ENCODE measurements at places on chromosomes 1 and 21.

- no peak for DNase-seq
Measured at GRCh38 chr1:82994616-82995263, 1004.2 kb downstream of the TTLL7 start.

GRCh38 chr21:18285379-18285778 lies 40.7 kb downstream of the CHODL start:
- no peak for DNase-seq

- DNase-seq: peak; percentile 87
Measured at GRCh38 chr1:24769656-24770651, 24.7 kb downstream of the CLIC4 start.

DNA sequence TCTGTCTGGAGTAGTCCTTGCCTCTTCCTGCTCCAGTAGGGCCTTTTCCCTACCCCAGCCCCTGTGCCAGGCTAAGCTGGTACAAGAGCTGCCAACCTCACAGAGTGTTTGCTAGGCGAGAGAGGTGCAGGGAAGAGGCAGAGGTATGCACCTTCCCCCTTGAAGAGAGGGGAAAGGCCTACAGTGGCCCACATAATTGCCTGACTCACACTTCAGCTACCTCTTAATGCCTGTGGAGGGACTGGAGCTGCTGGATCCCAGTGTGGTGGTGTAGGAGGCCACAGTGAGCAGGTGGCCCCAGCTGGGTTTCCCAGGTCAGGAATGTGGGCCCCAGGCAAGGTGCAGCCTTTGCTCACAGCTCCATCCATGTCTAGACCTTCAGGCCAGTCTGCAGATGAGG lies 3.3 kb upstream of the CCDC28B start:
- no peak for DNase-seq

DNA sequence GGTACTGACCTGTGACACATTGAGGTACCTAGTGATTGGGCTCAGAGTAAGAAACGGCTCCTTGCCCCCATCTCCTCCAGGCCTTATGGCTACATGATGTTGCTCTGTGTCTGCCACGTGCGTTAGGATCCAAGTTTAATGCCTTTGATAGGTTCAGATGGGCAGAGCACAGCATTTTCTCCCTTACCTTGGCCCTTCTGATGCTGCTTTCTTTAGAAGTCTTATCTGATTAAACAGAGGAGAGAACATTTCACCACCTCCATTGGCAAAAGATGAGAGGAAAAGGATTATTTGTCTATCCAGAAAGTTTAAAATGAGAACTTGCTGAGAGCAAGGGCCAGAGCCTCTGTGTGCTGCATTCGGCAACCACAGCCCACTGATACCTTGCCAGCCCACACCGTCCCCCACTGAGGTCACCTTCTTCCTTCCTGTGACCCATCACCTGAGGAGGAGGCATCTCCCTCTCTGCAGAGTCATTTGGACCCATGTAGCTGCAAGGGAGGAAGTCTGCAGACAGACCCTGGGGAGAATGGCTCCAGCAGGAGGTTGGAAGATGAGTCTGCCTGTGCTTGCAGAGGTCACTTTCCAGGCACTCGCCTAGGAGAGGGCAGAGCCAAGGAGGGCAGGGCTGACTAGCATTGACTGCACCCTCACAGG lies 16.7 kb downstream of the SHISA4 start:
- no peak for DNase-seq

GRCh38 chr1:53073868-53074311 lies 11.9 kb downstream of the PODN start:
- no peak for DNase-seq

- peak; percentile 61 for DNase-seq
Measured at GRCh38 chr1:197868751-197869489, 33.5 kb upstream of the C1orf53 start.

- DNase-seq: no peak
Measured at GRCh38 chr1:64980745-64981600, 14.6 kb upstream of the JAK1 start.

GRCh38 chr1:147591261-147591891 lies 50.1 kb downstream of the BCL9 start:
- no peak for DNase-seq

DNA sequence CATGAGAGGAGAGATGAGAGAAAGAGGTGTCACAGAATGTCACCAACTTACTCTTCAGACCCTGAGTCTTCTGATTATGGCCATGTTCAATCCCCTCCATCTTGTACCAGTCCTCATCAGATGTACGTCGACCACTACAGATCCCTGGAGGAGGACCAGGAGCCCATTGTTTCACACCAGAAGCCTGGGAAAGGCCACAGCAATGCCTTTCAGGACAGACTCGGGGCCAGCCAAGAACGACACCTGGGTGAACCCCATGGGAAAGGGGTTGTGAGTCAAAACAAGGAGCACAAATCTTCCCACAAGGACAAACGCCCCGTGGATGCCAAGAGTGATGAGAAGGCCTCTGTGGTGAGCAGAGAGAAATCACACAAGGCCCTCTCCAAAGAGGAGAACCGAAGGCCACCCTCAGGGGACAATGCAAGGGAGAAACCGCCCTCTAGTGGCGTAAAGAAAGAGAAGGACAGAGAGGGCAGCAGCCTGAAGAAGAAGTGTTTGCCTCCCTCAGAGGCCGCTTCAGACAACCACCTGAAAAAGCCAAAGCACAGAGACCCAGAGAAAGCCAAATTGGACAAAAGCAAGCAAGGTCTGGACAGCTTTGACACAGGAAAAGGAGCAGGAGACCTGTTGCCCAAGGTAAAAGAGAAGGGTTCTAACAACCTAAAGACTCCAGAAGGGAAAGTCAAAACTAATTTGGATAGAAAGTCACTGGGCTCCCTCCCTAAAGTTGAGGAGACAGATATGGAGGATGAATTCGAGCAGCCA lies 8.0 kb downstream of the ELOA start:
- DNase-seq: no peak

GRCh38 chr1:11845641-11846335 lies 1.8 kb downstream of the NPPA start:
- no peak for DNase-seq

DNA sequence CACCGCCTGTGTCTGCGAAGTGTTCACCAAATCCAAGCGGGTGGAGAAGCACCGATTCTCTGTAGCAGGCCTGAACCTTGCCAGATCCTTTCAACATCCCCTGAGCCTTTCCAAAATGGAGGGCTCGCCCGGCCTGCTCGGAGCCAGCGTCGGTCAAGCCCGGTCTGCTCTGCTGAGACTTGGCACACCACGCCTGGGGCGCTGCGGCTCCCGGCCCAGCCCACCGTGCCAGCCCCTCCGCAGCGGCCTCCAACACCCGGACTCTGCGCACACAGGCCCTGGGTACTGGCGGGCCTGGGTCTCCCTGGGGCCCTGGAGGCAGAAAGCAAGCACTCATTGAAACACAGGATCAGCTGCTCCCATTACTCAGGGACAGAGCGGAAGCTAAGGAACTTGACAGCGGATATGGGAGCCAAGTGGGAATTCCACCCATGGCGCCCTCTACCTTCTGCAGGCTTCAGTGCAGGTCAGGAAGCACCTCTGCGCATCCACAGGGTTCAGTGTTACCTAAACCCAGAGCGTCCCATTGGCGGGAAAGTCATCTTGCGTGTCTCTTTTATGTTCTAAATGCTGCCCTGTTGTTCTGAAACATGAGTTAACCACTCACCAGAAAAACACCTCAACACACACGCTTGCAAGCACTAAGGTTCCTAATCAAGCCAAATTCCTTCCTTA lies 159.9 kb downstream of the ZBTB18 start:
- DNase-seq: no peak

- no peak for DNase-seq
Measured at GRCh38 chr1:186220067-186220466, 155.0 kb downstream of the TPR start.

DNA sequence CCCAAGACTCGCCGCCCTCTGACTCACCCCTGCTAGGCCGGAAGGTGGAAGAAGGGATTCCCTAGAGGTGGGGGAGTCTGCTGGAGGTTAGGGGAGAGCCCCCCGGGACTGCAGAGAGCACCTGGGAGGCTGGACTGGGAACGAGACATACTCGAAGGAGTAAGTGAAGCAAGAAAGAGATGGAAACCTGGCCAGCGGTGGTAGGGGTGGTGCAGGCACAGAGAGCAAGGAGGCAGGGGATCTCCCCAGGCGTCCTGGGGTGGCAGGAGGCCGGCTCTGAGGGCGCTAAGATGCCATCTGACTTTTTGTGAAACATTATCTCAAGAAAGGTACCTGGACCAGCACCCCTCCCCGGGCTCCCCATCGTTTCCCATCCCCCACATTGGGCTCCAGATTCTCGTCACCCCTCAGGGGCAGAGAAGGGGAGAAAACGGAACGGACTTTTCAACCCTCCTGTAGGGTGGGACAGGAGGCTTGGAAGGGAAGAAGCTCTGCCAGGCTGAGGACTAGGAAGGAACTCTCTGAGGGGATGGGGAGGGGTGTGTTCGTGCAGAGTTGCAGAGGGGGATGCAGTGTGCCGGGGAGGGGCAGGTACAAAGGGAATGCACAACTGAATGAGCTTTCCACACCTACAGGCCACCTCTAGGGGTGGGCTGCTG lies 708 bp downstream of the CHRNB2 start:
- DNase-seq: no peak

- DNase-seq: no peak
Measured at GRCh38 chr21:32138658-32139057, 140.2 kb downstream of the MIS18A start.

DNA sequence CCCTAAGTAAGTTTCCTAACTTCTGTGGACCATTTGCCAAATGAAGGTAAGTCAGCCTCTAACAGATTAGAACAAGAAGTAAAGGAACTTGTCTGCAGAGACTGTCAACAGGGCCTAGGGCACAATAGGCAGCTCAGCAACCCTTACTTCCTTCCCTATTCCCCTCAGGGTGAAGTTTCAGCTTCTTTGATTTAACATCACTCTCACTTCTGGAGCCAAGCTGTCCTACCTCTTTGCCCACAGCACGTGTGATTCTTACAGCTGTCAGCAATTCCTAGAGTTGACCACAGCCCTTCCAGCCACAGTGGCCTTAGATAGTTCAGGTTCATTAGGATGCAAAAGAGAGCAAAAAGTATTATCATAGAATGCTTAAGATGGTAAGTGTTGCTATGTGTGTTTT lies 7.6 kb upstream of the EIF4G3 start:
- no peak for DNase-seq

DNA sequence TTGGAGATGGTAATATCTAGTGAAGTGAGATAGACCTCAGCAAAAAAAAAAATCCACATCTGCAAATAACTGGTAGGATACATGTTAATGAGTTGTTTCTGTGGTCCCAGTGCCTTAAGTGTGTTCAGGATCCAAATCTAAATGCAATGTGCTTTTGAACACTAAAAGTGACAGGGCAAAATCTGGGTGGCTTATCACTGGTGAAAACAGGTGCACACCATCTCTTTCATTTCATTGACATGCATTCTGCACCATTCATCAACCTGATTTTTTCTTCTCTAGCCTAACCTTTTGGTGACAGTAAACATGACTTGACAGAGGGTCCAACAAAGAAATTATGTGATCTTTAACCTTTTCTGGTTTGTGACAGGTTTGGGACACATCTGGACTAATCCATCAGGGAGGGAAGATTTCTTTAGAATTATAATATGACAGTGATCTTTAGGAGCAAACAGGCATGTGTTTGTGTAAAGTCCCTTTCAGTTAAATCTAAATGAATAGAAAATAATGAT lies 201.6 kb upstream of the NEGR1 start:
- DNase-seq: no peak

- DNase-seq: peak; percentile 99
Measured at GRCh38 chr1:230084408-230085177, 17.6 kb downstream of the GALNT2 start.

DNA sequence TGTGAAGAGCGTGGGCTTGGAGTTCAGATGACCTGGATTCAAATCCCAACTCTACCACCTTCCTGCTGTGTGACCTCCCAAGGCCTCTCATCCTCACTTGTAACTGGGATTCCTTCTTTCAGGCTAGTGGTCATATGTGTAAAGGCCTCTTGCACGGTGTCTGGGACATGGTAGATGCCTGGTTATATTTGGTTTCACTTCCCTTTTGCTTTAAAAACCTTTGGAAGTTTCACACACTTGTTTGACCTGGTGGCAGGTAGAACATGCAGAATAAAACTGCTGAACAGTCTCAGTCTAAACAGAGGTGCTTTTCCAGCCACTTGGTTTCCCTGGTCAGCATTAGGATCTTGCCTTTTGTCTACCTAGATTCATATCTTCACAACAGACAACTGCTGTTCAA lies 37.0 kb upstream of the RCAN3 start:
- DNase-seq: no peak

Data from kidney glomerular epithelial cell (primary cell).